ENCODE measurements at places on chromosomes 5 and 9.

DNA sequence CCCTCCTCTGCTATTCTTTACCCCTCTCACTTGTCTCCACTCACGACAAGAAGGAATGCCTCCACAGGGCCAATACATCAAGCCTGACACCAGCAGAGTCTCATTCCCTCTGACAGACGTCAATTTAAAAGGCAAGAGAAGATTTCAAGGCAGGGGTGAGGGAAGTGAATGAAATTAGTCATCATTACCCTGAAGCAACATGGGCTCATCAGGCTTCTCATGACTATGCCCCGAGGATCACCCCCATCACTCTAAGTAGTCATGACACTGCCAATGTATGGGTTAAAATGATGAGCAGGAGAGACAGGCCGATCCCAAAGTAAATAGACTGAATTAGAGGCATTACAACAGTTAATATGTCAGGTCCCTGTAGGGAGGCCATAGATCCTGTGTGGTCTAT lies 504.4 kb downstream of the TLE4 start:
- DNase-seq: no peak

- DNase-seq: no peak
Measured at GRCh38 chr5:168106008-168106761, 185.3 kb upstream of the WWC1 start.

GRCh38 chr9:96419691-96419969 lies 1.5 kb upstream of the ZNF367 start:
- DNase-seq: no peak

- DNase-seq: no peak
Measured at GRCh38 chr9:35882996-35883395, 12.8 kb upstream of the OR13J1 start.

DNA sequence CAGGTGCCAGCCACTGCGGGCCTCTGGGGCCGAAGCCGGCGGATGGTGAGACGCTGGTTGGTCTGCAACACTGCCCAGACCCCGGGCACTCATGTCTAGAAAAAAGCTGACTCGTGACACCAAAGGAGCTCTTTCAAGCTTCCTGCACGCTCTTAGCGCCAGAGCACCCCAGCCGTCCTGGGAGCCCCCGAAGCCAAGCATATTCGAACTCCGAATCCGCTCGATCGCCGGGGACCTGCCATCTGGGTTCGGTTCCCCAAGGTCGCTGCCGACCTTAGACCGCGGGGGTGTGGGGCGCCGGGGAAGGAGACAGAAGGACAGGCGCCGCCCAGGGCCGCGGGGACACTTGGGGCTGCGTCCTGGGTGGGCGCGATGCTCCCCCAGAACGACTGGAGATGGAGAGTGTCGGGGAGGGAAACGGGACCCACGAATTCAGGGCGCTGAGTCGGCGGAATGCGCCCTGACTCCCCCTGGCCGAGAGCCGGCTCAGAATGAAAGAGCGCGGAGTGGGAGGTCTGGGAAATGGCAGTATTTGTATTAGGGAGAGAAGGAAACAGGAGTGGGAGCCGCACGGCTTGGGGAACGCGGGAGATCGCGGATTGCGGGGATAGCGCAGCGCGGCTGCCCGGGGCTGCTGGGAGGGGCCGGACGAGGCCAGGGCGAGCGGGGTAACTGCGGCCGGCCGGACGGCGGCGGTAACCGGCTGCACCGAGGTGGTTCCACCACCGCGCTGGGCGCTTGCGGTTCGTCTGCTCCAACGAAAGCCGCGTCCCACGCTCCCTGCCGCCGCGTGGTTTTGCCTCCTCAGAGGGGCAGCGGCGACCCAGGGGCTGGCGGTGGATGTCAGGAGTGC lies 20.1 kb upstream of the MARCHF6 start:
- no peak for DNase-seq

DNA sequence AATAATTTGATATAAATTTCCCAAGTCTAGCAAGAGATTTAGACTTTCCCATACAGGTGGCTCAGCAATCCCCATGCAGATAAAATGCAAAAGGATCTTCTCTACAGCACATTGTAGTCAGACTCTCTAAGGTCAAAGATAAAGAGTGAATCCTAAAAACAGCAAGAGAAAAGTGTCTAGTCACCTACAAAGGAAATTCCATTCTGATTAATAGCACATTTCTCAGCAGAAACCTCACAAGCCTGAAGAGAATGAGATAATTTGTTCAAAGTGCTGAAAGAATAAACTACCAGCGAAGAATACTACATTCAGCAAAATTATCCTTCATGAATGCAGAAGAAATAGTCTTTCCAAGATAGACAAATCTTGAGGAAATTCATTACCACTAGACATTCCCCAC lies 493.3 kb downstream of the PRELID2 start:
- no peak for DNase-seq

- DNase-seq: no peak
Measured at GRCh38 chr9:76215066-76215465, 179.2 kb downstream of the RFK start.

GRCh38 chr9:80811003-80811402 lies 878.3 kb downstream of the TLE1 start:
- DNase-seq: no peak

GRCh38 chr5:56574778-56575177 lies 240.6 kb upstream of the MAP3K1 start:
- no peak for DNase-seq

DNA sequence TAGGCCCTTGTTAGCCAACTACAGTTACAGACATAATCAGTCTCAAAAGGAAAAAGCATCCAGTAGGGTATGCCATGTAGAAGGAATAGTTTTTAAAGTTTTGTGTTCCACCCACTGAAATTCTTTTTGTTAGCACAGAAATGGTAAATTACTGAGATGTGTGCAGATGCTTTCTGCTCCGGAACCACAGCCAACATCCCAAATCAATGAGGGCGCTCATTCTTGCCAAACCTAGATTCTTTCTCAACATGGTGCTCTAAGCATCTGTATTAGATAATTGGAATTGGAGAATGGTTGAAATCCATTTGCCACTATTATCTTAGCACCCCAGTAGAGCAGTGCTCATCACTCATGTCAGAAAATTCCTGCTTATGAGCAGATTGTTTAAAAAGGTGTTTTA lies 127.8 kb downstream of the SEC61B start:
- DNase-seq: no peak

DNA sequence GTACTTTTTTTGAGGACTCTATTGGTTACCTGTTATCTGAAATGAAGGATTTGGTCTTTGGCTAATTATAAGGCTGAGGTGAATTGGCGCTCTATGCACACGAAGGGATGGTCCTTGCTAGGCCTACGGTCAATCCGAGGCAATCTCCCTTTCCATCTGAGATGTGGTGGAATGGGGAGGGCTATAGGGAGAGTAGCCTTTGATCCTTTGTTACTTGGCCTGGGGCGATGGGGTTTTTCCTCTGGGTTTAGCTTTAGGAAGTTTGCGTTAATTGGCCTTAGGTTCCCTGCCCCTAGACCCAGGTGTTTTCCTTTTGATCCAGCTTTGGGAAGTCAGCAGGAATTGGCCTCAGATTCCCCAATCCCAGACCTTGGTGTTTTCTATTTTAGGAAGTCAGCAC lies 102.1 kb upstream of the C9orf72 start:
- no peak for DNase-seq

DNA sequence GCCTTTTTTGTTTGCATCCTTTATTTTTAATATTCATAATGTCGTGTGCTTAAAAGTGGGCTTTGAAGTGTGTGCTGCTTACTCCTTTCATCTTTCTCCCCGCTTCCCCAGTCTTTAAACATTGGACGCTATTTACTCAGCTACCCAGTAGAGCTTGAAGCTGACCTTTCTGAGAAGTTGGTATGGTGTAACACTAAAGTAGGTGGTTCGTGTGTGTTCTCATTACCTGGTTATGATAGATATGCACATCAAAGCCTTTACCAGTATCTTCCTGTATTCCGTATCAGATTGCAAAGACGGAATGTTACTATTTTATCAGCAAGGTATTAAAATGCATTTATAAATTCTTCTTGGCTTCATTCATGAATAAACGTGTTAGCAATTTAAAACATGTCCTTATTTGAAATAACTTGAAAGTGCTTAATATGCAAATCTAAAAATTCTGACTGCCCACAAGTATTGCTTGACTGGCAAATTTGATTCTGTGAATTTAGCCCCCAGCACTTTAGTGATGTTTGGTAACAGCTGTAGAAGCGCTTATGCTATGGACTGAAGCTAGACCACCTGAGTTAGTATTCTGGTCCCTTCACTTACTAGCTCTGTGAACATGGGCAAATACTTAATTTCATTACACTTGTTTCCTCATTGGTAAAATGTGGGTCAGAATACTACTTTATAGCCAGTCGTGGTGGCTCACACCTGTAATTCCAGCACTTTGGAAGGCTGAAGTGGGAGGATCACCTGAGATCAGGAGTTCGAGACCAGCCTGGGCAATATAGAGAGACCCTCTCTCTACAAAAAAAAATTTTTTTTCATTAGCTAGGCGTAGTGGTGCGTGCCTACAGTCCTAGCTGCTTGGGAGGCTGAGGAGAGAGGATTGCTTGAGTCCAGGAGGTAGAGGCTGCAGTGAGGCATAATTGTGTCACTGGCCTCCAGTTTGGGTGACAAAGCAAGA lies 1.7 kb downstream of the RRAGA start:
- DNase-seq: no peak

- no peak for DNase-seq
Measured at GRCh38 chr5:39187831-39188731, 31.3 kb downstream of the FYB1 start.

DNA sequence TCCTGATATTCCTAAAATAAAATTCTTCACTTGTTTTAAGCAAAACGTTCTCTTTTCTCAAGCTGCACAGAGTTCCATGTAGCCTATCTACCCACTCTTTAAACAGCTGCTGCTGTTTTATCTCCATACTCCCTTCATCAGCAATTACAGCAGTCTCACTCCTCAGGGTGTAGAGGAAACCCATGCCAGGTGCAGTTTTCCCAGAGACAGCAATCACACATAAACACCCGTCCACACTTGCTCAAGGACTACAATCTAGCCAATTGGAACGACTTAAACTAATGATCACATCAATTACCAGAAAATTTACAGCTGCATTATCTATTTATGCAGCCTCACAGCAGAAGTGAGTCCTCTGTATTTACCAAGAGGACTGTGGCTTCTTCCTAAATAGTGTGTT lies 141.7 kb downstream of the HTR1A start:
- no peak for DNase-seq

DNA sequence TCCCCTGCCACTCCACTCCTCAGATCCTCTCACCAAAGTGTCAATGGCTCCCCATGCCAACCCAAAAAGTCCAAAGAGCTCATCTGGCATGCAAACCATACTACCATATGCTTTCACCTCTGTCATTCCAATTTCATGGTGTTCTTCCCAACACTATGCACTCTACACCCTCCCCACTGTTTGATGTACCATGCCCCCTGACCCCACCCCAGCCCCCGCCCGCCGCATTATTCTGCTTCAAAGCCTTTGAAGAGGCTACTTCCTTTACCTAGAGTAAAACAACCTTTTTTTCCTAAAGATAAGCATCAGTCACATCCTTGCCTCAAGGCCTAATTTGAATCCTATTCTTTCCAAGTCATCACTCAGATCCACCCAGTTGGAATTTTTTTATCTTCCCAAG lies 226.3 kb downstream of the DEPDC1B start:
- DNase-seq: no peak

DNA sequence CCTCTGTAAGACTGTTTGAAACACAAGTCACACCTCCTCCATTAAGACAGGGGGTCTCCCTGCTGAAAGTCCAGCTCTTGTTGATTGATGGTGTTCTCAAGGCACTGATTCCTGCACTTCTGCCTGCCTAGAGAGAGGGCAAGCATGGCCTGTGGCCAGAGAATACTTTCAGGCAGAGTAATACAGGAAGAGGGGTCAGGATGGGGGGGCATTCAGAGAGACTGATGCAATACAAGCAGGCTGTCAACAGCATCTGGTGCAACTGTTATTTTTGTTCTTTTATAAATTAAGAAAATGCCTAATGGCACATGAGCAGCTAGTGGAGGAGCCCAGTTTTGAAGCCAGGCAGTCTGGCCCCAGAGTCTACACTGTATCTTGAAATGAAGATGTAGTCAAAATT lies 302.2 kb downstream of the DIRAS2 start:
- no peak for DNase-seq

GRCh38 chr9:135076143-135076875 lies 11.2 kb upstream of the OLFM1 start:
- no peak for DNase-seq

GRCh38 chr5:16493261-16493660 lies 27.7 kb upstream of the ZNF622 start:
- DNase-seq: no peak

All from substantia nigra (tissue), 51 donors.